ENCODE measurements at places on chromosomes 1 and 21. TPM values are rescaled to one million over a fixed set of nuclear protein-coding genes. Genes with fewer than 3 reads are reported as not detected.
A peak's percentile ranks its signal among the peaks of the same experiment; 100 is the strongest.

GRCh38 chr1:41802532-41803501 is 115.9 kb downstream of the HIVEP3 start:
- peak; percentile 69 for DNase-seq

KRTAP12-2 gene
- not detected for total RNA-seq

GRCh38 chr1:245173446-245174211 is 18.8 kb downstream of the KIF26B start:
- no peak for DNase-seq

- DNase-seq = no peak
Measured at GRCh38 chr1:167431909-167432650, 86.2 kb downstream of the CD247 start.

GRCh38 chr1:46285730-46286477 is 17.5 kb downstream of the LRRC41 start:
- DNase-seq = peak; percentile 67

GRCh38 chr1:198676253-198676652 is 37.4 kb downstream of the PTPRC start:
- no peak for DNase-seq

- DNase-seq = no peak
Measured at GRCh38 chr1:16180291-16180824, 24.5 kb upstream of the EPHA2 start.

GRCh38 chr1:196071447-196071846 is 536.8 kb downstream of the KCNT2 start:
- DNase-seq = no peak

- no peak for DNase-seq
Measured at GRCh38 chr1:159469921-159470533, 30.5 kb downstream of the OR10J1 start.
